Sigmoid colon (tissue), 7 donors: ENCODE measurements at places on chromosomes 12 and 14. TPM values are rescaled to one million over a fixed set of nuclear protein-coding genes. Genes with fewer than 3 reads are reported as not detected.

Gene C1QL4
- polyA plus RNA-seq = not detected

Gene SERPINA1
- 103 TPM for polyA plus RNA-seq

Gene FLVCR2
- 3.6 TPM for polyA plus RNA-seq

Gene MYF6
- polyA plus RNA-seq = not detected

Gene LRFN5
- under 0.01 TPM for polyA plus RNA-seq

Gene MYF5
- not detected for polyA plus RNA-seq

Gene OR6C2
- polyA plus RNA-seq = not detected

Gene ITGB7
- polyA plus RNA-seq = 13.5 TPM

Gene TSPAN31
- 15.7 TPM for polyA plus RNA-seq

Gene LRRC9
- not detected for polyA plus RNA-seq

Gene KRT79
- polyA plus RNA-seq = not detected

Gene FKBP11
- polyA plus RNA-seq = 50.2 TPM

Gene GDF11
- polyA plus RNA-seq = 3.9 TPM

Gene LAG3
- polyA plus RNA-seq = 0.60 TPM

Gene MAGOHB
- 18.6 TPM for polyA plus RNA-seq

Gene TMEM229B
- 1.2 TPM for polyA plus RNA-seq

Gene TSPAN19
- not detected for polyA plus RNA-seq

Gene KLRD1
- 0.60 TPM for polyA plus RNA-seq

Gene PLXNC1
- 6.2 TPM for polyA plus RNA-seq

Gene PELI2
- 4.5 TPM for polyA plus RNA-seq

Gene LYSET
- 58.3 TPM for polyA plus RNA-seq

Gene CLEC1B
- not detected for polyA plus RNA-seq

Gene PRH2
- not detected for polyA plus RNA-seq

Gene IFNG
- not detected for polyA plus RNA-seq

Gene COX8C
- not detected for polyA plus RNA-seq

Gene POTEM
- polyA plus RNA-seq = not detected
